ENCODE measurements at places on chromosomes 1 and 21.

GRCh38 chr1:19768353-19769210, 31.1 kb downstream of the TMCO4 start:
- no peak for DNase-seq

DNA sequence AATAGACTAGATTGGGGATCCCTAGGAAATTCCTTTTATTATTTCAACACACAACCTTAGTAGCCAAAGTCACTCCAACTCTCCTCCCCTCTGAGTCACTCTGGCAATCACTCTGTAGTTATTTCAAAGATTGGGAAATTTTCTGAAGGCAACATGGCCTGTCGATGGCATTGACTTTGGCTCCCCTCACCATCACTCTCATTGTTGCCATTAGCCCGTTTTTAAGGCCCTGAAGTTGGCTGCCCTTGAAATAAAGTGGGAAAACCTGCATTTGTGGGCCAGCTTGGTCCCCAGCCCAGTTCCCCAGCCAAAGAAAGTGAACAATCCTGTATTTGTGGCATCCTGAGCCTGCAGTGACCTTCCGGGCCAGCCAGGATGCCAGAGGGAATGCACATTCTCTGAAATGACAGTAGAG, 52.5 kb downstream of the CDC7 start:
- peak; percentile 85 for DNase-seq

DNA sequence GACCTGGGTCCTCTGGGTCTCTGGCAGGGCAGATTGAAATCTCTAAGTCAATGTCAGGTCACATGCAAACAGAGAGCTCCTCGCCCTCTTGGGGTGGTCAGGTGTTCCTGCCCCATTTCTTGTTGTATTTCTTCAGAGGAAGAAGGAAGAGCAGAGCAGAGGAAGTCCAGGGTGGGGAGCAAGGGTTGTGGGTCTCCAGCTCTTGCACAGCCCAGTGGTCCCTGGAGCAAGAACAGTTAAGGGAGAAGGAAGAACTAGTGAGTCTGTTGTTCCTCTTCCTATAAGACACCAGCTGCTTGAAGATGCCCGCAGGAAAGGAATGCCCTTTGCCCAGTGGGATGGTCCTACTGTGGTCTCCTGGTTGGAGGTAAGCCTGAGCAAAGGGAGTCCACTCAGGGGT, 26.3 kb downstream of the MYOG start:
- no peak for DNase-seq

- DNase-seq = no peak
Observed at GRCh38 chr1:203507759-203508158, 13.8 kb downstream of the OPTC start.

- DNase-seq = no peak
Observed at GRCh38 chr1:206582537-206582936, 29.7 kb downstream of the EIF2D start.

GRCh38 chr1:173171152-173171551, 36.0 kb downstream of the TNFSF4 start:
- no peak for DNase-seq

DNA sequence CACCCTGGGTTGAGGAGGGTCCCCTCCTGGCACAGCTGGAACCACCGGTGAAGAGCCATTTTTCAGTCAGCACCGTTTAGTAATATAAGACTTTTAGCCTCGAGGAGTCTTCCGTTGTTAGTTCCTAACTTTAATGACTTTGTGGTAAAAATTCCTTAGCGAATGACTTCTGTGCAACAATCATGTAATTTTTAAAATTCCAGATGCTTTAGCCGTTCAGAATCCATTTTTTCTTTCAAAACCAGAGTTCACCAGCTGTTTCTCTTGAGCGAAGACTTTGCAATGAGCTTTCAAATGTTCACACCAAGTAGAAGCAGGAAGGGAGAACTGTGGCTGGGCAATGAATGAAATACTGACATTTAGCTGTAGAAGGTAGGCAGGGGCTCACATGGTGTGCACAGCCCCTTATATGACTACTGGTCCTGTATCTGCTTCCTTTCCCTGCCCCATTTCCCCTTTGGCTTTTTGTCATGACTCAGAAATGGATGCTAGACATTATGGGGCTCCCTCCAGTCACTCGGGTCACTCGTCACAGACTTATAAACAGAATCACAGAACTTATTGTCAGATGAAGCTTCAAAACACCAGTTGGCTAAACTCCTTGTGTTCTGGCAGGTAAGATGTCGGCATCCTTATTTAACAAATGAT, 4.1 kb downstream of the DISC1 start:
- peak; percentile 85 for DNase-seq

GRCh38 chr1:116994411-116994810, 7.1 kb upstream of the CD101 start:
- no peak for DNase-seq

DNA sequence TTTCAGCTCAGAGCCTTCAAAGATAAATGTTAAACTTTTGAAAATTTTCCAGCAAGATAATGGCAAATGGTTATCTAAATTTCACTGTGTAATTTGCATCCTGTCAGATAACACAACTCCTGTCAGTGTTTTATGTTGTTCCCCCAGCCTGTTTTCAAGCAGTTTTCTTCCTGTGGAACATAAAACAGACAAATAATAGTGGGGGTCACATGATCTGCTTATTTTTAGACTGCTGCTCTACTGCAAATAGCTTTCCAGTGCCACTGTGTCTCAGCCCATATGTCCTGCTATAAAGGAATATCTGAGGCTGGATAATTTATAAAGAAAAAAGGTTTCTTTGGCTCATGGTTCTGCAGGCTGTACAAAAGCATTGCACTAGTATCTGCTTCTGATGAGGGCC, 32.2 kb downstream of the FMO3 start:
- DNase-seq = no peak

DNA sequence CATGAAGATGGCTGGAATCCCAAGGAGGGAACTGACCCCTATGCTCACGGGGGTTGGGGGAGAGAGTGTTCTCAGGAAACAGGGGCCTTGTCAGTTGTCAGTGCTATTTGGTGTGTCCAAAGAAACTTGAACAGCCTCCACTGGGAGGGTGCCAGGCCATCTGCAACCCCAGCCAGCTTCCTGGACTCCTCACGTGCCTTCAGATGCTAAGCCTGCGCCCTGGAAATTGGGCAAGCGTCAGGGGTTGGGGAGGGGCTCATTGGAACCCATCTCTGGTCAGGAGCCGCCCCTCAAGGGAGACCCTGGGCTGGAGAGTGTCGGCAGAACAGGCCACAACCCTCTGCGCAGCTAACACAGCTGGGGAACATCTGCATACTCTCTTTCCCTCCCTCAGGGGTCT, 13.1 kb upstream of the LHX4 start:
- DNase-seq = peak; percentile 18

DNA sequence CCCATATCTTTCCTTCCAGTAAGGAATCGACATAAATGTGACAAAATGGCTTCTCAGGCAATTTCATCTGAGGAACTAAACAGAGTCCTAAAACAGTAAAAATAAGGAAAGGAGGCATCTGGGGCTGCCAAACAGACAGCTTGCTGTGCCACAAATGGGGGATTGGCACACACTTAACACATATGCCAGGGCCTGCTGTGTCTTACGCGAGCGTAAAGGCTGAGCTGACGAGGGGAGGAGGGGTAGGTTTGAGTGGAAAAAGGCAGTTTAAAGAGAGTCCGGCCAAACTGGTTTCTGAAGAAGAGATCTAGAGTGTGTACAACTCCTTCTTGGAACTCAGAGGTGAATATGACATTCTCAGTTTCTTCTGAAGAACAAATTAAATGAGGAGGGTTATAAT, 244.1 kb upstream of the MAP1LC3C start:
- DNase-seq = no peak

DNA sequence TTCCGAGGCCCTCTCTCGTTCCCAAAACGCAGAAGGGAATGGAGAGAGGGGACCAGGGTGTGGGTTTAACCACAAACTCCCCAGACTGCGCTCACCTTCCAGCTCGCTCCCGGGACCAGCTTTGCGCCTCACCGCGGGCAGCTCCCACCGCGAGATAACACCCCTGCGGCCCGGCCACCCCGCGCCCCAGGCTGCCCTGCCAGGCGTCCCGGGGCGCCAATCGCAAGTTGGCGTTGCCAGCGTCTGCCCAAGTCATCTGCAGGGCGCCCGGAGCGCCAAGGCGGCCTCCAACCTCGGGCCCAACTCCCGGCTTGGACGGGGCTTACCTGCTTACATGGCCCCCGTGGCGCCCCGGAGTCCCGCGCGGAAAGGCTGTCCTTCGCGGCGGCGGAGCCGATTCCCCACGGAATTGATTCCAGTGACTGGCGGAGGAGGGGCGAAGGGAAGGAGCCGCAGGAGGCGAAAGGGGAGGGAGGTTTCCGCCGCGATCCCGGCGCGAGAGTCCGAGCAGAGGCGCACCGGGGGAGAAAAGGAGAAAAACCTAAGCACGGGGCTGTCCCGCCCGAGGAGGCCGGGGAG, 456 bp downstream of the PTPN14 start:
- DNase-seq = no peak

DNA sequence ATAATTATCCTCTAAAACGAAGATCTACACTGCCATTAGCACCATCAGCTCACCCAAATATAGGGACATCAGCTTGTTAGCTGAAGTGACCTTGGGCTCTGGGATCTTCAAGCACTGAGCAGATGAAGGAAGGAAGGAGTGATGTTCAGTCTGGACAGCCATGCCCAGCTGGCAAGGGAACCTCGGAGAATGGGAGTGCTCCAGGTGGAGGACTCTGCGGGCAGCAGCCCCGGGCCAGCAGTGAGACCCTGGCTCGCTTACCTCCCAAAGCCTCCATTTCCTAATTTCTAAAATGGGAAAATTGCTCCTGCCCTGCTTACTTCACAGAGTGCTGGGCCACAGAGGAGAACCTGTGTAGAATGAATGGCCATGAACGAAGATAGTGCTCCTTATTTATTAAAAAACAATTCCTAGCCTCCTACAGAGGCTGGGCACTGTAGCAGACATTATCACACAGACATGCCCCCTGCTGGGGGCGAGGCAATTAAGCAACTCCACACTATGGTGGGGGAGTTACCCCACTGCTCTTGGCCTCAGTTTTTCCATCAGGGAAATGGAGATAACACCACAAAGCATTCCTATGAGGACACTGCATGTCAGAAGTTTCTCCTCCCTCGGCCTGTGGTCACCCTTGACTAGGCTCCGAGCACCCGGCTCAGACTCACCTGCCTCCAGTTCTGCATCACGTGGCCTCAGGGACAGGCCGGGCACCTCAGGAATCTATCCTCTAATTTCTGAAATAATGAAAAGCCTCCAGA, 117.6 kb downstream of the KCNN3 start:
- DNase-seq = no peak

Data from AG10803 (cell line).